ENCODE measurements at places on chromosomes 5 and 9.

DNA sequence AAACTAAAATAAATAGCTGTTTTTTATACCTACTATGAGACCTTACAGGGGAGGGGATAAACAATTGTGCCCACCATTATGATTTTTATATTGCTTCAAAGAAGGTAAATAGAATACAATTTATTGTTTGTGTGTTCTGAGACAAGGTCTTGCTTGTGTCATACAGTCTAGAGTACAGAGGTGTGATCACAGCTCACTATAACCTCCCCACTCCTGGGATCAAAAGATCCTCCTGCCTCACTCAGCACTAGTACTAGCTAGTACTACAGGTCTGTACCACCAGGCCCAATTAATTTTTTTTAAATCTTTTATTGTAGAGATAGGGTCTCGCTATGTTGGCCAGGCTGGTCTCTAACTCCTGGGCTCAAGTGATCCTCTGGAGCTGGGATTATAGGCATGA lies 11.3 kb downstream of the TLE1 start:
- no peak for DNase-seq

DNA sequence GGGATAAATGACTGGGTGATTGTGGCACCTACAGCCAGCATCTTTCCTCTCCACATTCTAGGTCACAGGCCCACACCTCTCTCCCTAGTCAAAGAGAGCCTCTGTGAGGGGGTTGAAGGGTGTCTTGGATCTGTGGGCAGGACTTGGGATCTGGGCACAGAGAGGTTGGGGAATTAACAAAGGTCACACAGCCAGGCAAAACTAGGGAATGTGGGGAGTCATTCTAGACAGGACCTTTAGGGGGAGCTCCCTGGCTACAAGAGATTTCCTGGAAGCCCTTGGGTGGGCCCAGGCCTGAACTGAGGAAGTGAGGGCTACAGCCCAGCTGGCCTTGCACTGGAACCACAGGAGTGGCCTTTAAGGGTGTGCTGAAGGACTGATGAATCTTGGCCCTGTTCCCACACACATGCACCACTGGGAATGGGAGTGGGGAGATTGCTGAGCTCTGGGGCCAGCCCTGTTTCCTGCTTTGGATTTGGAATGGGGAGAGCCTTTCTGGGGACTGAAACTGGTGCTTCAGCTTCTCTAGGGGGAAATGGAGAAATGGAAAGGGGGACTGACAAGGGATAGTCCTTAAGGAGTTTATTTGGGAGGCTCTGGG lies 12.4 kb upstream of the CXXC5 start:
- peak; percentile 92 for DNase-seq

DNA sequence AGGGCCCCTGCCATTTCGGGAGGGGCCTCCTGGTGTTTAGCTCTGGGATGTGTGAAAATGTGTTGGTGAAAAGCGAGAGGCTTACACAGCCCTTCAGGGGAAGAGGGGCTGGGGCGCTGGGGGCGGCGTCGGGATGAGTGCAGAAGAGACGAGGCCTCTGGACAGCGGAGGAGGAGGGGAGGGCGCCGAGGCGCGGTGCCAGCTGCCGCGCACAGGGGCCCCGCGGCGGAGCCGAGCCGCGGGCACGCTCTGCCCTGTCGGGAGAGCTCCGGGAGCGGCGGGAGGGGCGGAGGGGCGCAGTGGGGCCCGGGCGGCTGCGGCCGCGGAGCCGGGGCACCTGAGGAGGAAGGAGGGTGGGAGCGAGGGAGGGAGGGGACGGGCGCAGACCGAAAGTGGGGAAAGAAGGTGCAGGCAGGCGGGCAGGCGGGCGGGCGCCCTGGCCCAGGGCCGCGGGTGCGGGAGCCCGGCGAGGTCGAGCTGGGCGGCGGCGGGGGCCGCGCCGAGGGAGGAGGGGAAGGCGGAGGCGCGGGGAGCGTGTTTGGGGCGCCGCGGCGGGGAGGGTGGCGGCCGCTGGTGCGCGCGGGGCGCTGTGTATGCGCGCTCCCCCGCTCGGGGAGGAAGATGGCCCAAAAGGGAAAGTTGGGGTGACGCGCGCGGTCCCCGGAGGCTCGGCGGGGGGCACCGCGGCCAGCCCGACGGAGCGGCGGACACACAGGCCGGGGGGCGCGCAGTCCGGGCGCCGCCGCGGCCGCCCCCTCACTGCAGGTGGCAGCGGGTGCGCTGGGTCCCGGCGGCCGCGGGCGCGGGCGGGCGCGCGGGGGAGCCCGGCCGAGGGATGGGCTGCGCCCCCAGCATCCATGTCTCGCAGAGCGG lies at the start of gene PDE8B:
Gene PDE8B, plus strand, starts transcription at position 590 of the 873 bp plus-strand sequence. Its CDS starts 246 bp downstream, at position 836.
- no peak for DNase-seq

GRCh38 chr9:100213730-100214477 lies 114.9 kb downstream of the INVS start:
- DNase-seq, result no peak

GRCh38 chr9:75117564-75117963 lies 29.2 kb downstream of the OSTF1 start:
- DNase-seq, result no peak

GRCh38 chr5:177336603-177337494 lies 14.6 kb downstream of the LMAN2 start:
- no peak for DNase-seq

- no peak for DNase-seq
These were observed 117.8 kb downstream of the MEF2C start for GRCh38 chr5:88765171-88765570.

DNA sequence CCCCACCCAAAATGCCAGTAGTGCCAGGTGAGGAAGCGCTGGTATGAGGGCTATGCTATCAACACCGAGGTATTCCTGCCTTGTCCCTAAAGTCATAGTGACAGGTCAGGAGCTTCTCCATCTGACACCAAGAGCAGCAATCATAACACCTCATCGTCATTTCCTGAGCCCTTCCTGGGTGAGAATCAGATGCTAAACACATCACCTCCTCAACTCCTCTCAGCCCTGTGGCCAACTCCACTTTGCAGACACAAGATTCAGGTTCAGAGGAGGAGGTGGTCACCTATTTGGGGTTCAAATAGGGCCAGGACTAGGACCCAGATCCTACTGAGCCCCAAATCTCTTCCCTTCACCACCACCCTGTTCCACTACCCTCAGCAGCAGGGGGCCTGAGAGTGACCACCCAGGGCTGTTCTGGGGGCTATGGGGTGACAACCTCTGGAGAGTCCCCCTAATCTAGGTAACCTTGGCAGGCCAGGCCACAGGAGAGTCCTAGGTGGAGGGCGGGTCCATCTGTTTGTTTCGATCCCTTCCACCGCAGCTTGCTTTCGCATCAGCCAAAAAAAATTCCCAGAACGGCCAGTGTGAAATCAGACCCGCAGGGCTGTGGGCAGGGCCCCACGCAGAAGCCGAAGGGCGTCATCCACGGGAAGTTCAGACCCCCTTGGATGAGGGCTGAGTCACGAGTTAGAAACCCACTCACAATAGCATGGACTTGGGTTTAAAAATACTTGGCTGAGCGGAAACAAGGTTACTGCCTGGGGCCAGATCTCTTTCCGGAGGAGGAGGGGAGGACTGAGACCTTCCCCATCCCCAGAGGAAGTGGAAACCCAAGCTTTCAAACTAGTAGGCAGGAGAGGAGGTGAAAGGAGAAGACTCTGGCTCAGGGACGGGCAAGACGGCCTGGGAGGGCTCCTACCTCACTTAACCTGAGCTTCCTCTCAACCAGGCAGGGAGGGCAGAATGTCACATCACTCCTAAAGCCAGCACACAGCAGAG lies 8.7 kb downstream of the STK10 start:
- no peak for DNase-seq

- DNase-seq, result no peak
These were observed 27.7 kb downstream of the NDST1 start for GRCh38 chr5:150535611-150536010.

DNA sequence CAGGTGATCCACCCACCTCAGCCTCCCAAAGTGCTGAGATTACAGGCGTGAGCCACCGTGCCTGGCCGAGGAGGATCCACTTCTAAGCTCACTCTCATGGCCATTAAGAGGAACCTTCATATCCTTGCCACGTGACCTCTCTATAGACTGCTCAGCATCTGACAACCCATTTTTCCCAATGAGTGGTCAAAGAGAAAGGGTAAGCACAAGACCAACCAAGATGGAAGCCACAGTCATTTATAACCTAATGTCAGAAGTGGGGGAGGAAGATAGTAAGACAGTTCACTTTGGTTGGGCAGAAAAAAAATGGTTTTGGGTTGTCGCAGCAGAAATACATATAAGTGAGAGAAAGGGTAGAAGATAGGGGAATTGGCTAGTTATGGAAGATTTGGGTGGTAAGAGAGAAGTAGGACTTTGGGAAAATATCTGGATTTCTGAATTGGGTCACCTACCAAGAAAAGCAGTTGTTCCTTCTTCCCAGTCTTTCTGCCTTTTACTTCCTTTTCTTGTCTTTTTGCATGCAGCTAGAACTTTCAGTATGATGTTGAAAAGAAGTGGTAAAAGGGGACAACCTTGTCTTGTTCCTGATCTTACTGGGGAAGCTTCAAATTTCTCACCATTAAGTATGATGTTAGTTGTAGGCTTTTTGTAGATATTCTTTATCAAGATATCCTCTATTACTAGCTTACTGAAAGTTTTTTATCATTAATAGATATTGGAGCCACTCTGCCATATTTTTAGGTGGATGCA lies 15.6 kb downstream of the SNX2 start:
- DNase-seq, result no peak

GRCh38 chr5:147737921-147738320 lies 44.6 kb downstream of the JAKMIP2 start:
- DNase-seq, result no peak

- no peak for DNase-seq
These were observed 36.8 kb downstream of the FGD3 start for GRCh38 chr9:92983984-92984589.

DNA sequence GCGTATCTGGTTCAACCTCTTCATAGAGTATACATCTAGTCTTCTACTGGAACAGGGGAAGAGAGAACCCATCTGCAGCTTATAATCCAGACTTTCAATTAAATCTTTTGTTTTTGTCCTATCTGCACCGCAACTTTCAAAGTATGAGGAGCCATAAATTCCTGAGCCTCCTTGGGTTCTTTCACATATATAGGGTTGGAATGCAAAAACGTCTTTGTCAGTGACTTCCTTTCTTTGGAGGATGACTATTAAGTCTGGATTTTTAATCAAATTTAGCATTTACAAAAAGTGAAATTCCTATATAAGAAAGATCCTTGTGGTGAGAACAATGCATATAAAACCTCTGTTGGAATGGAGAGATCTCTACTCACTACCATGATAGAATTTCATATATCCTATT lies 370.8 kb downstream of the TMEM38B start:
- no peak for DNase-seq

DNA sequence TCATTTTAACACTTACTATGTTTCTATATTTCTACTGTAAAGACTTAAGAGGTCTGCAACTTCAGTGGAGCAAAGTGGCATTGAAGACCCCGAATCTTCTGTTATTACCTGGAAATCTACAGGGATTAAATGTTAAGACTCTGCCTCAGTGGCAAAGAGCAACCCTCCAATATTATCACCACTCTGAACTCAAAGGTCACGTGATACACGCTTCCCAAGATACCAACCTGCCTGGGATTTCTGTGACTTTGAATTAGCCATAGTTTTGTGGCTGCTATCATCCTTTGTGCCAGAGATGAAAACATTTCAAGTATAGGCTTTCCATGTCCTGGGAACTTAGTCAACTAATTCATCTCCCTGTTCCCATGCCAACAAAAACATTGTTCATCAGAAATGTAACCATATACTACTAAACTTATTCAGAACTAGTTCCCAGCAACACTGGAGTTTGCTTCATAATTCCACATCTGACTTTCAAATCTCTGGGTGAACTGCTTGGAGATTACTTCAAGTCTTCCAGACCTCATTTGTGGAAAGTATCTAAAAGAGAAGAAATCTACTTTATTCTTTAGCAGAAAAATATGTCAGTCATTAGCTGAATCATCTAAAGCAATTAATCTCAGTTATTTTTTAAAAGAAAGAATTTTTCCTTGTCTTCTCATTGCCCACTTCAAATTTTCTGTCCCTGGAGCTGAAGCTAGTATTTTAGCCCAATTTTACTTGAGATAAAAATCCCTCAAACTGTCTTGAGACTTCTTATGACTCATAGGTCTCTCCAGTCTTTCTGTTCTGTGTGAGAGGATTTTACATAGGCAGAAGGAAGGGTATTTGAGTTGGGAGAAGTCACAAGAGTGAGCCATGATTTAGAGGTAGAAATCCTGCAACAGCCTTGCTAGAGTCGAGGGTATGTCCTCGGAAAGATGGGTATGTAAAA lies 83.0 kb downstream of the ZNF462 start:
- no peak for DNase-seq

GRCh38 chr5:73668017-73668416 lies 42.0 kb downstream of the ARHGEF28 start:
- DNase-seq, result no peak

- DNase-seq, result no peak
These were observed 29.8 kb upstream of the TIFAB start for GRCh38 chr5:135481909-135482311.

DNA sequence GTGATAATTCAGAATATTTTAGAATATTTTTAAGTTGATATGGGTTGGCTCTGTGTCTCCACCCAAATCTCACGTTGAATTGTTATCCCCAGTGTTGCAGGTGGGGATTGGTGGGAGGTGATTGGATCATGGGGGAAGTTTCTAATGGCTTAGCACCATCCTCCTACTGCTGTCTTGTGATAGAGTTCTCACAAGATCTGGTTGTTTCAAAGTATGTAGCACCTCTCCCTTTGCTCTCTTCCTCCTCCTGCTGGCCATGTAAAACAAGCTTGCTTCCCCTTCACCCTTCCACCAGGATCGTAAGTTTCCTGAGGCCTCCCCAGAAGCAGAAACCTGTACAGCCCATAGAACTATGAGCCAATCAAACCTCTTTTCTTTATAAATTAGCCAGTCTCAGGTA lies 214.6 kb upstream of the C9orf72 start:
- no peak for DNase-seq

- DNase-seq, result no peak
These were observed 50.7 kb downstream of the DBH start for GRCh38 chr9:133686642-133687575.

GRCh38 chr5:79973511-79973910 lies 17.6 kb downstream of the MTX3 start:
- no peak for DNase-seq

DNA sequence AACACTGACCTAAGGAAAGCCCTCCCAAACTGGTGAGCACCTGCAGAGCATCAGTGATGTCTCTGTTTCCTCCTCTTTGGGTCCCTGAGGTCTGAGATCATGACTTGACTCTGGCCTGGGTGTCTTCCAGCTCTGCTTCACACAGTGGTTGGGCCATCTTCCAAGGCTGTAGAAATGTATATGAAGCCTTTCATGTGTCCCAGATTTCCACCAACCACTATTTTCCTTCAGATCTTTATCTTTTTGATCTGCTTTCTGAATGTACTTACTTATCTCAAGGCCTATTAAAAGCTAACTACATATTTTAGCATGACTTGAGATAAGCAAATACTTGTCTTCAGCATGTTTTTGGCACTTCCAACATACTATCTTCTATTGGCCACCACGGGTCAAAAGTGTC lies 47.1 kb downstream of the PRELID2 start:
- no peak for DNase-seq

DNA sequence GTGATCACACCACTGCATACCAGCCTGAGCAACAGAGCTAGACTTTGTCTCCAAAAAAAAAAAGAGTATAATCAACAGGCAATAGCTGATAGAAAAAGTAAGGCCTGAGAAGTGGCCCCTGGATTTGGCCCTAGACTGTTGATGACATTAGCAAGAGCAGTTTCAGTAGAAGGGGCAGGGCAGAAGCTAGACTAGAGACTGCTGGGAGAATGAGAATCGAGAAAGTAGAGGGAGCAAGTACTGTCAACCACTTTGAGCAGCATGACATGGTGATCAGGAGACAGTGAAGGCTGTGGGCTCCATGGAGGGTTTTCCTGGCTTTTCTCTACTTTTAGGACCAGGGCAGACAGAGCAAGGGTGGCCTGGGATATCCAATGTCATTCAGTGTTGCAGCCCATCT lies 34.9 kb upstream of the B4GALT1 start:
- no peak for DNase-seq
